CD8-positive, alpha-beta T cell (primary cell): ENCODE measurements at places on chromosomes 12 and 14.

- no peak for DNase-seq
These were observed 85.4 kb downstream of the STXBP6 start for GRCh38 chr14:24964591-24964990.

DNA sequence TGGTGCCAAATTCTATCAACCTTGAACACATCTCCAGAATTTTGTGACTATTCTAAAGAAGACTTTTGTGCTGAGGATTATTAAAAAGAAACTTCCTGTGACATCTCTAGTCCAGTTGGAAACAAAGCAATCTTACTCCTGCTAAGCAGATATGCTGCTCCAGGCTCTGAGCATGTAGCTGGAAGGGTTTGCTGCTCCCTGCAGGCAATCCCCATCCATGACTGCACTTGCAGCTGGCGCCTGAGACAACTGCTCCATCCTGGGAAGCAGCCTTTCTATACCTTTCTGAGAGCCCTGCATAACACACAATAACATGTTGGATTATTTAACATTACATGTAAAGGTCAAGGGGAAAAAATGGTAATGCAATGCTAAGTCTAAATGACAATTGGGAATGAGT is 105.1 kb downstream of the NDUFA12 start:
- DNase-seq, result no peak

- DNase-seq, result no peak
These were observed 9.1 kb downstream of the ATP6V0A2 start for GRCh38 chr12:123721245-123721644.

DNA sequence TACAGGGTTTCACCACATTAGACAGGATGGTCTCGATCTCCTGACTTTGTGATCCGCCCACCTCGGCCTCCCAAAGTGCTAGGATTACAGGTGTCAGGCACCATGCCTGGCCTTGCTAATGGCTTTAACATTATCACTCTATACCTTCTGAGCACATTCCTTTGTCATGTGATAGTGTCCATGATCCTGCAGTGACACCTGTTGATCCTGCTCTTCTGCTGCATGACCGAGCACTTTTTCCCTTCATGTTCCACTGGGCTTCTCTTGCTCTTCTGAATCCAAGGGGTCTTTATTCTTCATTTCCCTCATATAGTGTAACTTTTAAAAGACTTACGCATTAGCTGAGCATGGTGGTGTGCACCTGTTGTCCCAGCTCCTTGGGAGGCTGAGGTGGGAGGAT is 11.6 kb downstream of the ZNF268 start:
- no peak for DNase-seq

DNA sequence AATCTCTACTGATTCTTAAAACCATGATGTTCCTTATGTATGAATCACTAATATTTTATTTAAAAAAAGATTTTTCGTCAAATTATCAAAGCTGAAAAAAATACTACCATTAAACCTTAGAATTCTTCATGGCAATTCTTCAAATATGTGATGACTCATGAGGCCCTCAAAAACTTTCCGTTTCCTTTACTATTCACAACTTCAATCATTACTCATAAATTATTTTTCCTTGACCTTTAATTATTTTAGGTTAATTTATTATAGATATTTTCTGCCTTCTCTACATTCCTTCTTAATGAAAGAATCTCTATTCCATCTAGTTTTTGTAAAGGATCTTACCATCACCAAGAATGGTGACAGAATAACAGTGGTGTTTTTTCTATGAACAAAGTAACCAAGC is 162.1 kb upstream of the SOX5 start:
- DNase-seq, result no peak

- DNase-seq, result no peak
These were observed 39.9 kb upstream of the TMCC3 start for GRCh38 chr12:94690198-94690771.

DNA sequence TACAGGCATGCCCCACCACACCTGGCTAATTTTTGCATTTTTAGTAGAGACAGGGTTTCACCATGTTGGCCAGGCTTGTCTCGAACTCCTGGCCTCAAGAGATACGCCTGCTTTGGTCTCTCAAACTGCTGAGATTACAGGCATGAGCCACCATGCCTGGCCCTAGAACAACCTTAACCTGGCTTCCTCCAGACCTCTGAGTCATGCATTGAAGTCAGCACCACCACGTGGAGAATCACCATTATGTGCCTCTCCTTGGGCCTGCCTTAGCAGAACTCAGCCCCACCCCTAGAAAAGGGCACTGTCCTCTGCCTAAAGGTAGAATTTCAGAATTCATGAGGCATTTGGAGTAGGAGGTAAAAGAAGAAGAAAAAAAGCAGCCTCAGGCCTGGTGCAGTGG is 49.0 kb downstream of the LIMA1 start:
- no peak for DNase-seq

DNA sequence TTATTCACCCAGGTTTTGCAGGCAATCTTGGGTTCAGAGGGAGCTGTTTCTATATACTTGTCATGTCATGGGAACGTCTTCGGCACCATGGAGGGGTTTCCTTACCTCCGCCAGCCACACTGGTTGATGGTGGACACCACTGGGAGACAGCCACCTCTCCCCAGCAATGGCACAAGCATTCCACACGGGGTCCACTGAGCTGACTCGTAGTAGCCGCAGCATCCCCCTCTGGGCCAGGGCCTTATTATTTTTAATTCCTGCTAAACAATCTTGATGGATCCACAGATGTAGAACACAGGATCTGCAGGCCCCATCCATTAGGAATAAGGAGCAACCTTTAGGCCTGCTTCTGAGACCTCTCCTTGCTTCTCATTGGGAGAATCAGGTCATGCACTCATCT is 132.9 kb downstream of the DICER1 start:
- DNase-seq, result no peak

DNA sequence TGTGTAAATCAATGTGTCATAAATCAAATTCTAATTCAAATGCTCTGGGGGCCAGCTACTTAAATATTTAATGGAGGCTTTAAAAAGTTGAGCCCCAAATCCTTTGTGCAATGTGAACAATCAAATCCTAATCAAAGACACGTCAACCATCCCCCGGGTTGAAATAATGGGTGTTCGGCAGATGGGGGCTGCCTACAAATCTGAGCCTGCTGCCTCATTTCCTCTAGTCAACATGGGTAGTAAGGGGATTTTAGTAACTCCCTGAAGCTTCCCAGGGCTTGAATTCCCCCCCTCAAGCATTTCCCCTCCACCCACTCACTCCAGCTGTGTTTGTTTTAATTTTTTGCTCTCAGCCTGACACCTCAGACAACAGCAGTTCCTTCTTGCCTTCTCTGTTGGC is 37.8 kb downstream of the SRRM4 start:
- no peak for DNase-seq

DNA sequence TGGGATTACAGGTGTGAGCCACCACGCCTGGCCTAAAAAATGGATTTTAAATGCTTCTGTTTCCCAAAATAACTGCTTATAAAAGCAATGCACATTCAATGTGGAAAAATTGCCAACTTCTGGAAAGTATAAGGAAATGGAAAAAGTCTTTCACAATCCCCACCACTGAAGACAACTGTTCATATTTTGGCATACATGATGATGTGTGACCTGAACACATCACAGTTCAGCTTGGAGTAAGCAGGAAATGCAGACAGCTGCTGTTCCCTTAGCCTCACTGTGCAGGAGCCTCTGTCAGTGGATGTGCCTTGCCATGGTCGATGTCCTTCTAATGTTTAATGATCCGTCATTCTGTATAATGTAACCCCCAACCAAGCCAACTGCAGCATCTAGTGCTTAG is 5.2 kb downstream of the MTERF2 start:
- no peak for DNase-seq

DNA sequence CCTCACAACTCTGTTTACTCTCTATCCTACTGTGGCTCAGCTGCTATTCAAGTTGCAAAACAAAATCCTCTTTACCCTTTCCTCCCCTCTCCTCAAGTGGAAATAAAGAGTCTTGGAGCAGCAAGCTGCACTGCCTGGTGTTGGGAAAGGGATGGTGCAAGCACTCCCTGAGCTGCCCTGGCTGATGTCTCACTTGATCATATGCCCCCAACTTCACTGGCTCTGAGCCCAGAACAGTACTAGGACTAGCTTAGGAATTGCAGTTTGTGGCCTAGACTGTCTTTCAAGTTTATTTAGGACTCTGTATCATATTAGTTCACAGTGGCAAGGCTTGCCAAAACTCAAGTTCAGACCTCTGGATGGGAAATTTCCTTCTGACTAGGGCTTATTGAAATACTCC is 1683.8 kb upstream of the SEL1L start:
- no peak for DNase-seq

GRCh38 chr14:105029402-105029801 is 8.5 kb upstream of the CDCA4 start:
- DNase-seq, result no peak

DNA sequence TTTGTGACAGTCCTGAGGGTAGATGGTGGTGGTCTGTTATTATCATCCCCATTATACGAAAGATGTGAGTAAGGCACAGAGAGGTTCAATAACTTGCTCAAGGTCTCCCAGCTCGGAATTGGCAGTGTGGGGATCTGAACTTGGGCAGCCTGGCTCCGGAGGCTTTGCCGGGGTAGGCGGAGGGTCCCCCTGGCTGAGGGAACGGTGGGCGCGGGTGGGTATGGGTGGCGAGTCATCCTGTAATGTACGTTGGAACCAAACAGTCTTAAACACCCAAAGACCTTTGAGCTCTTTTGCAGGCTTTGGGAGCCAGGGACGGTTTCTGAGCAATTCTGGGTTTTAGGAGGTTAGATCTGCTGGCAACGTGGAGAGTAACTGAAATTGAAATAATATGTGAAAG is 16.5 kb downstream of the SLC24A4 start:
- no peak for DNase-seq

DNA sequence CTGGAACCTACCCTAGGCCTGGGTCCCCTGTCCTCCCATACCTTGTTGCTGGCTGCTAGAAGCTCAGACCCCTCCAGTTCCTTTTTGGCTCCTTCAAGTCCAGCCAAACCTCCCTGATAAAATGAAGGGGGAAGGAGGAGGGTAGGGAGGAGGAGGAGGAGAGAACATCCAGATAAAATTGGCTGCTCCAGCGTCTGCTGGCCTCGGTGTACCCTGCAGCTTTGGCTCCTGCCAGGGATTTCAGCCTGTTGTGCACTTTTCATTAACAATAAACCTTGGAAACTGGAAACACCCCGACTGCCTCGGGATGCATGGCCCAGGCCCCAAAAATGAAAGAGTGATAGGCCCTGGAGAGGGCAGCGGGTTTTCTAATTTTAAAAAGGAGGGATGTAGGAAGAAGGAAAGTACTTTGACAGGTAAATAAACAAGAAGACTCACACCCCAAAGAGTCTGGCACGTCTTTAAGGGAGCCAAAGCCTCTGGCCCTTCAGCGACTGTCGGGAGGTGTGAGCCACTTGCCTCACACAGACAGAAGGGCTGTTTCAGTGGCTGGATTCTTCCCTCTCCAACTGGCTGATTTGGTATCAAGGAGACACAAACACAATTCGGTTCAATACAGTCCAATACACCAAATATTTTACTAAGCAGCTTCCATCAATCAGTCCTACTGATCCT is 49.8 kb downstream of the NUAK1 start:
- DNase-seq, result no peak

DNA sequence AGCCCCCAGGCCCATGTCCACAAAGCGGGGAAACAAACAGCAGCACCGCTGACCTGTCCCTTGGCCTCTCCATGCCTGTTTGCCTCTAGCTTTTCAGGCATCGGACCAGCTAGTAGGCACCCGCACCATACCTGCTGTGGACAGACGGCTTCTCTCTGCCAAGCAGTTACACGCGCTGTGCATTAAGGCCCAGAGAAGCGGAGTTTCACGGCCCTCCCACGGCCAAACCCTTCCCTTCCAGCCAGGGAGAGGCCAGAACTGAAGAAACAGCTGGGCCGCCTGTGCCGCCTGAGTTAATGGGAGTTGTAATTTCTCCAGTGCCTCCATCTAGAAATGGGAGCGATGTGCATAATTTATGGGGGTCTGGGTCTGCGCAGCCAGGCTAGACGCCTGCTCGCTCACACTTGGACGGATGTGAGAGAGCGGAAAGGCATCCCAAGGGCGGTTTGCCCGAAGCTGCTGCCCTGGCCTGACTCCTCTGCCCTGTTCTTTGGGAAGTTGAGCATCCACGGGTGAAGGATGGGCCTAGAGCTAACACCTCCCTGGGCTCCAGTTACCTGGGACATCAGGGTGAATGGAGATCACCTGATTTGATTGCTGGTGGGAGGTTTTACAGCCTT is 89.7 kb upstream of the BCL11B start:
- no peak for DNase-seq

DNA sequence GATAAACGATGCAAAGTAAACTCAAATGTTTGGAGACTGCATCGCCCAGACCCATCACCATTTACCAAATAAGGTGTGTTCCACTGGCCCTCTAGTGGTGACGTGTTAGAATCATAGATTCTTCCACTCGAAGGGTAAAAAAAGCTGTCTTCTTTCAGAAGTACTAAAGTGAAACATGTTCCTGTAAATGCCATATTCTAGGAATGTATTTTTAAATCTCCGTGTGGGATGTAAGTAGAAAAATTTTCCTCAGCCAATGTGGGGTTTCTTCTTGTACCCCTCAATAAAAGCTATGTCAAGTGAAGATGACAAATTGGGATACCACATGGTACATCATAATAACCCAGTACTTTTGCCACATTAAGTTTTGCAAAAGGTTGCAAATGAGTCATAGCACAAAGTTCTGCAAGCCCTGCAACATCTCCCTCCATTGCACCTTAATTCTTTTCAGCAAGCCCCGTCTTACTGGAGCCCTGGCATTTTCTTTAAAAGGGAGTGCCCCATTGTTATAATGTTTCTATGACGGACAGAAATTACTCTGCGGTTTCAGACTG is 100.8 kb downstream of the CCER1 start:
- no peak for DNase-seq

GRCh38 chr12:41606468-41607445 is 418.6 kb downstream of the PDZRN4 start:
- DNase-seq, result no peak

DNA sequence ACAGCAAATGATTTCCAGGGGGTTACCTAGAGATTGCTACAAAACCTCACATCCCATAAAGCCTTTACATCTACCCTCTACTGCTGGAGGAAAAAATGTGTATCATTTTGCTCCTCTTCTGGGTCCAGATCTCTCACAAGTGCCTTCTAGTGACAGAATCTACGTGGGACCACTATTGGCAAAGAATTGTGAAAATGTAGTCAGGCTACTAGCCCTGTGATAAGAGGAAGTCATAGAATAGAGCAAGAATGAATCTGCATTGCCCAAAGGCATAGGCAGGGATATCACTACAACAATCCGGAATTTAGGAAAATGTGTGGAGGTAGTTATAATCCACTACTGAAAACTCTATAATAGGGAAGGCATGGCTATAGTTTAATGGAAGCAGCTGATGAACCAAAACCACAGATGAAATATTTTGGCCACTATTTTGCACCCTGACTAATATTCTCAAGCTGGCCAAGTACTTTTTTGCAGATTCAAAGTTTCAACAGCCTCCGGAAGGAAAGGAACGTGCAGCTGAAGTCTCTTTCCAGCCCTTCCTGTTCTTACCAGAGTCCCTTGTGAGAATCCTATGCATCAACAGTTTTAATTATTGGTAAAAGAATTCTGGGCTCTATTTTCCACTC is 176.8 kb downstream of the PHLDA1 start:
- no peak for DNase-seq
